GM23248 (cell line): ENCODE measurements at places on chromosomes 2 and 18.

GRCh38 chr2:72956936-72957335 lies 39.6 kb downstream of the EMX1 start:
- no peak for DNase-seq

DNA sequence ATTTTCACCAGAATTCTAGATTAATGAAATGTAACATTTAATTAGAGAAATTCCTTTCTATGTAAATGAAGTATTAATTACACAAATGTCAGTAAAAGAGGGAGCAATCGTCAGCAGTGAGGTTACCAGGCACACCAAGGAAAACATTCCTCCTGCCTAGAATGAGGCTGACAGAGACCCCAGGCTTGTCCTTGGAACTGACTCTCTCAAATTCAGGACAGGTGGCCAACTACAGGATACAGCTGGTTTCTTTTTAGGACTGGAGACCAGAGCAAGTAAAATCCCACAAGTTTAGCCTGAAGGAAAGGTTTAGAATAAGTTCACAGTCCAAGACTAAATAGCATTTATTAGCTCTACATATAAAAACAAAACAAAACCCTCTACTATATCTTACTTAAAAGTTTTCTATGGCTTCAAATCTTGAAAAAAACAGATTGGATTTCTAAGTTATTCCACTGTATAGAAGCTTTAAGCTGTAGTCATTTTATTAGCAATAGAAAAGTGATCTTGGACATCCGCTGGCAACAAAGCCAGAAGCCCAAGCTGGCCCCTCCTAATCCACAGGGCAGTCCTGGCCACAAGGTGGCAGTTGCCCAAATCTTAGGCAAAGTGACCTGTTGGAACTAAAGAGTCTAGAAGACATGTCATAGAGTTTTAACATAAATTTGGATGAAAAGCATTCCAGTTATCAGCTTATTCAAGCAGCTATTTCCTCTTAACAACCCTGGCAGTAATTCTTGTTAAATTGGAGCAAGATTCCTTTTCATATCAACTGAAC lies 81.0 kb downstream of the SP3 start:
- DNase-seq: peak; percentile 63

GRCh38 chr2:7373156-7373555 lies 455.9 kb downstream of the RNF144A start:
- DNase-seq: no peak

DNA sequence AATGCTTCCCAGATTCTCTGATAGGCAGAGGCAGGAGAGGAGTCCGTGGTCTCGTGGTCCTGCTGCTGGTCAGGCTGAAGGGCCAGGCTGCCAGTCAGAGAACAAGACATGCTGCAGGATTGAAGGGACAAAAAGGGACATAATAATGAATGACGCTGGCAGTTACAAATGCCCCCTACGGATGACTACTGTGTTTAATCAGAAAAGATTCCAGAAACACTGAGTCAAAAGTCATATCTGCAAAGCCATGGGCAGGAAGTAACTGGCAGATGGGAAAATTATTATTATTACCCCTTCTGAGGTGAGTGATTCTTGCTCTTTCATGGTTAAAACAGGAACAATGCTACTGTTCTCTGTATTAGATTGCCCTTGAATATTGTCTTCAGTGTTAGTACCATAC lies 19.0 kb downstream of the LCT start:
- DNase-seq: peak; percentile 15

- no peak for DNase-seq
Observed at GRCh38 chr2:126932966-126933710, 34.4 kb downstream of the TEX51 start.
